ENCODE measurements at places on chromosomes 1 and 21.

- no peak for DNase-seq
Observed at GRCh38 chr1:148363439-148363810, 119.7 kb downstream of the PPIAL4G start.

GRCh38 chr1:58331156-58331555 is 215.4 kb downstream of the OMA1 start:
- no peak for DNase-seq

- peak; percentile 54 for DNase-seq
Observed at GRCh38 chr21:37072274-37072987, 440 bp downstream of the PIGP start.

- DNase-seq: no peak
Observed at GRCh38 chr1:58576325-58576726, 726 bp downstream of the TACSTD2 start.

GRCh38 chr1:46489638-46490405 is at the start of gene DMBX1:
TSS of gene DMBX1 (plus strand) at chr1:46489836. CDS start at chr1:46507011, 17,175 bp downstream.
- DNase-seq: no peak

GRCh38 chr1:159554261-159554660 is 18.5 kb upstream of the OR10J5 start:
- no peak for DNase-seq

GRCh38 chr1:202656057-202656456 is 54.2 kb downstream of the SYT2 start:
- DNase-seq: no peak

DNA sequence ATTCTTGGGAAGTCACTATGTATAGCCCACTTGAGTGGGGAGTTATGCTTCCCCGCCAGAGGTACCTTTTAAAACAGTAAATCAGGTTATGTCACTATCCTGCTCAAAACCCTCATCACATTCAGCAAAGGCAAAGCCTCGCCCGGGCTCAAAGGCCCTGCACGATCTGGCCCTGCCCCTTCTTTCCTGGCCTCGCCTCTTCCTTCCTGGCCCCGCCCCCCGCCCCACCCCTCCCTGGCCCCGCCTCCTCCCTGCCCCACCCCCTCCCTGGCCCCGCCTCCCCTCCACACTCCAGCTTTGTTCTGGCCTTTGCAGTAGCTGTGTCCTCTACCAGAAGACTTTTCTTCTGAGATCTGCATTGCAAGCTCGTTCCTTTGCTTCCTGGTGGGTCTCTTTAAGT is 6.6 kb downstream of the LDLRAD2 start:
- no peak for DNase-seq

- DNase-seq: no peak
Observed at GRCh38 chr1:84975035-84975434, 21.9 kb downstream of the MCOLN2 start.

DNA sequence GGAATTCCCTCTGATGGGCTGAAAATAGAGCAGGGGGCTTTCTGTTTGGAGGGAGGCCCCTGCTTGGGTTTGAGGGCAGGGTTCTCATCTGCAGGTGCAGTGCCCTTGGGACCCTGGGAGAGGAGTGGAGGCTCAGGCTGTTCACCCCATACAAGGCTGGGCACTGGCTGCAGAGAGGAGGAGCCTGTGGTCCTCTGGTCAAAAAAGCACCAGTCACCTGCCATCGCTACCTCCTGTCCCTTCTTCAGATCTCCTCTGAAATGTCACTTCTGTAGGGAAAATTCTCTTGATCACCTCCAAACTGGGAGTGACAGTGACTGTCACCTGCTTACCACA is 108.9 kb downstream of the TRABD2B start:
- no peak for DNase-seq

DNA sequence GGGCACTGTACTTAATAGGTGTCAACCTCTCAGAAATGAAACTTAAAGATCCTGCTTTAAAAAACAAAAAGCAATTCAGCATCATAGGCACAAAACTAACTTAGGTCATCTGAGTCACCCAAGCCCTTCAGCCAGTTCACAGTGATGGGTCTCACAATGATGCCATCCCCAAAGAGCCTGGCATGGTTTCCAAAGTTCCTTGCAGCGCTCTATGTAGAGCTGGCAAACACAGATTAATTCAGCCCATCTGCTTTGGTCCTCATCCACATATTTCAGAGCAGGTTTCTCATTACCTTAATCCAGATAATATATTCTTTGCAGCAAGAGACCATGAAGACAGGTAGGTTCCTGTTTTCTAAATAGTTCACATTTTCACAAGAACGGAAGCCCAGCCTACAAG is 14.6 kb upstream of the PLA2G2C start:
- no peak for DNase-seq

DNA sequence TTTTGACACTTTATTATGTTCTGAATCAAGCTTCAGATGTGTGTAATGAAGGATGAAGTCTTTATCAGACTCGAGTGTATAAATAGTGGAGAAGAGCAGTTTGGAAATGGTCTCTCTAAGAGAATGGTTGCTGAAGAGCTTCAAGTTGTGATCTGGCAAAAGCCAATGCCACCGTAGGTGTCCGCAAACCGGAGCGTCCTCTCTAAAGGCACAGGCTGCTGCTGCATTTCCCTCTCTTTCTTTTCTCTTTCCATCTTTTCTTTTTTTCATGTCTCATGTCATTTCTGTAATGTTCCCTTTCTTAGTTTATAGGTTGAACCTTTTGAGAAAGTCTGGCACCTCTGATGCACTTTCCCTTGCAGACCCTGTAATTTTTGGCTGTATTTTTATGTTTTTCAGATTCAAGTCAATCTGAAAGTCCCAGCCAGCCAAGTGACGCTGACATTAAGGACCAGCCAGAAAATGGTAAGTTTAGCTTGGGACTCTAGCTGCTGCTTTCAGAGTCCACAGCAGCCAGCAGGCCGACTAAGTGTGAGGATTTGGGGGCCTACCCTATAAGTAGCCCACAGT is 194.8 kb downstream of the NFIA start:
- no peak for DNase-seq

DNA sequence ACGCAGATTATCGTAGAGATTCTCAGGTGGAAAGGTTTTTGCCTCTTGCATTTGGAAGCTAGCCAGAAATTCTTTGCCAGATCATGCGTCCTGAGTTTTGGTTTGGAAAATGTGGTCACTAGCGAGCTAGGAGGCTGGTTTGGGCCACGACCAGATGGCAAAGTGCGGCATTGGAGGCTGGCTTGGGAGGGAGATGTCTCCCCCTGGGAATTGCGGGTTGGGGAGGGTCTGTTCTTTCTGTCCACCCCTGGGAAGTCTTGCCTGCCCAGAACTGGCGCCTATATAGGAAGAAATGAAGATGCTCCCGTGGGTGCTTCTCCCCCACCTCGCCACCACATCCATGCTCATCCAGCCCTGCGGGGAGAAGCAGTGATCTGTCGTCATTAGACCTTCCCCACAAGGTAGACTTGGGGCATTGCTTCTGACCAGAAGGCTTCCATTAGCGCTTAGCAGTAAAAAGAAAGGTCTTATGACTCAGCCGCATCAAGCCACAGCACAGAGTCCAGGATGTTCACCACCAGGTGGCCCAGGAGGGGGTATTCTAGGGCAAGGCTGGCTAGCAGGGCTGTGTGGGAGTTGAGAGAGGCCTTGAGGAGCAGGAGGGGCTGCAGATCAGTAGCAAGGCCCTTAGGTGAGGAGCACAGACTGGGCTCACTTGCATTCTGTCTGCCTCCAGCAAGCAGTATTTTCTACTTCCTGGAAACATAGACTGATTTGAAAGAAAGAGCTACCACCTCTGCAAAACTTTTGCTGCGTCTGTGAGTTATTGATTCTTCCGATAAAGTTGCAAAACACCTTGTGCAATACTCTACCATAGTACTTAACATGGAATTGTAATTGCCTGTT is 1.5 kb upstream of the PTP4A2 start:
- no peak for DNase-seq

GRCh38 chr1:186812570-186812969 is 16.2 kb upstream of the PLA2G4A start:
- no peak for DNase-seq

DNA sequence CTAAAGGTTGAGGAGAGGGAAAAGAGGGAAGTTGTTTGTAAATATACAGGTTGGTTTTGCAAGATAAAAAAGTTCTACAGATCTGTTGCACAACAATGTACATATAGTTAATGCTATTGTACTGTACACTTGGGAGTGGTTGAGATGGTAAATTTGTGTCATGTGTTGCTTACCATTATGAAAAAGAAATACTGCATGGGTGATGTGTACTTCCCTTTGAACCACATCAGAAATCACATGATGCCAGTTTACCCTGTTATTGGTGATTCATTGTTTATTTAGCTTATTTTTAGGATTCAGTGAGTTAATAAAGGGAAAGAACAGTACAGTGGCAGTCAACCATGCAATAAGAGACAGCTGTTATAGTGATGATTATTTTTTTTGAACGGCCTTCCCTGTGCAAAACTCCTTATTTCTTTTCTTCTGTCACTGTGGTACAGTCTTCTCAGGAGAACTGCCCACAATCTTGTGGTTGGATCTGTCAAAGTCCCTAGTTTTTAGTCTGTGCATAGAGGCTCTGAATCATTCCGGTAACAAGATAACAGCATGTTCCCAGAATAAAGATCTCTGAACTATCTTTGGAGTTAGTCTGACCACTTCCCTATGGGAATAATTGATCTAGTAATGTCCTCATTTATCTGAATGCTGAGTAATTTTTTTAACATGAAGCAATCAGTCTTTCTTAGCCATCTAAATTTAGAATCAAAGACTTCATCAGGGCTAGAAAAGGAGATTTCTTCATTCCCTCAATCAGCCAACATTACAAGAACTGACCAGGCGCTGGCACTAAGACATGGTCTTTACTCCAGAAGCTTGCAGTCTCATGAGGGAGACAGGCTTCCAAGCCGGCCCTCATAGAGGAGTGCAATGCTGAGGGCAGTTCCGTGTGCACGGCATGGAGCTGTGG is 84.2 kb downstream of the SH3GLB1 start:
- no peak for DNase-seq

DNA sequence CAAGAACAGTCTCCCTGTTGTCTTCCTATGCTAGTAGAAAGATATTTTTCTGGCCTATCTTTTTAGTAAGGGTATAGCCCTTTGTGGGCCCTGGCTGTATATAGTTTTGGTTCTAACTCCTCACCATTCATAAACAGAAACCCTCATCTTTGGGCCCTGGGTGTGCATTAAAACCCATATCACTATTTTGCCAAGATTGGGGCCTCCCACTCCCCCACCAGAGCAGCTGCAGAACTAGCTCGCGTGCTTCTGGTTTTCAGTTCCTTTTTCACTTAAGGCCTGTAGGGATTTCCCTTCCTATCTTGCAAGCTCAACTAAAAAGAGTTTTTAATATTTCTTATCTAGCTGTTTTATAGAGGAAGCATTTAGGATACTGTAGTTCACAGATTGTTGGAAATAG is 106.4 kb downstream of the RGL1 start:
- DNase-seq: no peak

GRCh38 chr1:183757061-183757460 is 47.9 kb upstream of the RGL1 start:
- DNase-seq: no peak

DNA sequence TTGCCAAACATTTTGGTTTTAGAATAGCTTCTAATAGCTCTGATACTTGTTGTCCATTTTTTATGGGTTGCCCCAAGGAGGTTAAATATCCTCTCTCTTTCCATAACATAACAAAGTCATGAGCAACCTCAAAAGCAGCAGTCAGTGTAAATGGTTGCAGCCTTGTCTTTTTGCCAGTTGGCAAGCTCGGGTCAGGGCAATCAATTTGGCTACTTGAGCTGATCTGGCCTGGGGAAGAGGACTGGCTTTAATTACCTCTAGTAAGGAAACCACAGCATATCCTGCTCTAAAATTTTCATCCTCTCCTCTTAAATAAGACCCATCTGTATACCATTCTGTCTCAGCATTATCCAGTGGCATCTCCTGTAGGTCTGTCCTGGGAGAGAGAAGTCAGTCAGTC is 21.2 kb upstream of the FMO4 start:
- no peak for DNase-seq

DNA sequence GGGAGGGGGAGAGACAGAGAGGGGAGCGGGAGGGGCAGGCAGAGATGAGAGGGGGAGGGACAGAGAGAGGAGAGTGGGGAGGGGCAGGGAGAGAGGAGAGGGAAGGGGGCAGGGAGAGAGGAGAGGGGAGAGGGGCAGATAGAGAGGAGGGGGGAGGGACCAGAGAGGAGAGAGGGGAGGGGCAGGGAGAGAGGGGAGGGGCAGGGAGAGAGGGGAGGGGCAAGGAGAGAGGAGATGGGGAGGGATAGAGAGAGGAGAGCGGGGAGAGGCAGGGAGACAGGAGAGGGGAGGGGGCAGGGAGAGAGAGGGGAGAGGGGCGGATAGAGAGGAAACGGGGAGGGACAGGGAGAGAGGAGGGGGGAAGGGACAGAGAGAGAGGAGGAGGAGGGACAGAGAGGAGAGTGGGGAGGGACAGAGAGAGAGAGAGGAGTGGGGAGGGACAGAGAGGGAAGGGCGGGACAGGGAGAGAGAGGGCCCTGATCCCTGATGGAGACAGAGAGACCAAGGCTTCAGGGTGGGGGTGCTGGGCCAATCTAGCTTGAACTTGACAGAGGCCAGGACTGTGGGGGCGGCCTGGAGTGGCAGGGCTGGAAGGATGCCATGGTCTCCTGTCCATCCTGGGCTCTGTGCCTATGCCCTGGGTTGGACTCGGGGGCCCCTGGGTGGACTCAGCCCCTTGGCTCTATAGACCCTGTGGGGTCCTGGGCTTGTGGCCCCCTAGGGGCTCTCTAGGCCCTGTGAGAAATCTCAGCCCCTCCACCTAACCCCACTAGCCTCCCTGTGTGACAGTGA is 43.6 kb downstream of the DMRTB1 start:
- no peak for DNase-seq

DNA sequence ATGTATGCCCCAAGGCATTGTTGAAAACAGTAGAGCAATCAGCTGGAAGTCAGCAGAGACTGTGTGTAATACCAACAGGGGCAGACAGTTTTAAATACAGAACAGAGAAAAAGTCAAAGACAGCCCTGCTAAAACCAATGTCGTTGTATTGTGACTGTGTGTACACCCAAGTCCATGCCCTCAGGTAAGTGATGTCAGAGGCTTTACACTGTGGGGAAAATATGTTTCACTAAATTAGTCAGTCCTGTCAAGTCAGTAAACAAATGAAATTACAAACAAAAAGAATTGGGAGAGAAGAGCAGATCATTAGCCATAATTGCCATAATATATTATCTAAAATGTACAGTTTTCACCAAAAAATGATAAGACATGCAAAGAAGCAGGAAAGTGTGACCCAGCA is 2.4 kb upstream of the CYP2J2 start:
- no peak for DNase-seq

DNA sequence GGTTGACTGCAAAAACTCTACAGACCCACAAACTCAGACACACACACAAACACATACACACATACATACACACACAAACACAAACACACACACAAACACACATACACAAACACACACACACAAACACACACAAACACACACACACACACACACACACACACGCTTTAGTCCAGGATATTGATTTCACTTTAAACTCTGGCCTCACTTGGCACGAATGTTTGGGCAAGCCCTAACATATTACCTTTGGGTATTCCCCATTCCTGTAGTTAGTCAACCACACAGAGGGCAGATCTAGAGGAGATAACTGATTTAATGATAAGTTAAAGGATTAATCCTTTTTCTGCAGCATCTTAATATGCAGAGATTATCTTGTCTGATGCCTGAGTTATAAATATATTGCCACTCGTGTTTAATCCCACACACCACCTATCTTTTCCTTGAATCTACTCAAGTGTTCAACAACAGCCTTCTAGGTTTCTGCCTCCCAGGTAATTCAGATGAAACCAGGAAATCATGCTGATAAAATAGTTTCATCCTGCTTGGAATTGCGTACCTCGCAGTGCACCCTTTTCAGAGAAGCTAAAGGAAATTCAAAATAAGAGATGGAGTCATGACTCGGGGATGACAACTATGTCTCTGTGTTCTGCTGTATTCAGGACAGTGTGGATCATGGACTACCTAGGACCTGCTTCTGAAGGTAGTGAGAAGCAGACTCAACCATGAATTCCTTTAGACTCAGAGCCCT is 14.5 kb upstream of the RUNX1 start:
- no peak for DNase-seq

GRCh38 chr1:91585982-91586381 is 85.3 kb downstream of the CDC7 start:
- peak; percentile 69 for DNase-seq

Measured in right renal pelvis (tissue), 4 donors.